ENCODE measurements at places on chromosomes 7 and 10.

DNA sequence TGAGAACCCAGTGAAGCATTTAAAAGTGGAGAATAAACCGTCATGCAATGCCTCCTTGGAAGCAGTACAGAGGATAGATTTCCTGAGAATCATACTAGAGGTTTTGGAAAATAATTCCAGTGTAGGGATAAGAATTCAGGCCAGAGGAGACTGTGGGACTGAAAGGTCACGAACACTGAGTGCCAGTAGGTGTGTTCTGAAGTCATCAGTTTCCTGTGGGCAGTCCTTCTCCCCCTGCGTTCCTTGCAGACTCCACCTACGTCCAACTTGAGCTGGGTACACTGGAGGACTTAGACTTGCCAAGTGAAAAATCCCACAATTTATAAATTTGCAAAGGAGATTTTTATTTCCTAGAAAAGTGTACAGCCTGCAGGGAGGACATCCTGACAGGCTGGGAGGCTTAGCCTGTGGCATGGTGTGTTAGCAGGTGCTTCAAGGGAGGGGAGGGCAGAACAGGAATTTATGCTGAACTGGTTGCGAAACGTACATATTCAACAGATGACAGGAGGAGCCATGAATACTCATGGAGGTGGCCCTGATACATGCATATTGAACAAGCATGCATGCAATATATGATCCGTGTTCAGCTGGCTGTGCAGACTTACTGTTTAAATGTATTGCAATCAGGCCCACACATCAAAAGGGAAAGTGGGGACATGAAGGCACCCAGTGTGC, 72.9 kb upstream of the POM121L12 start:
- no peak for DNase-seq

DNA sequence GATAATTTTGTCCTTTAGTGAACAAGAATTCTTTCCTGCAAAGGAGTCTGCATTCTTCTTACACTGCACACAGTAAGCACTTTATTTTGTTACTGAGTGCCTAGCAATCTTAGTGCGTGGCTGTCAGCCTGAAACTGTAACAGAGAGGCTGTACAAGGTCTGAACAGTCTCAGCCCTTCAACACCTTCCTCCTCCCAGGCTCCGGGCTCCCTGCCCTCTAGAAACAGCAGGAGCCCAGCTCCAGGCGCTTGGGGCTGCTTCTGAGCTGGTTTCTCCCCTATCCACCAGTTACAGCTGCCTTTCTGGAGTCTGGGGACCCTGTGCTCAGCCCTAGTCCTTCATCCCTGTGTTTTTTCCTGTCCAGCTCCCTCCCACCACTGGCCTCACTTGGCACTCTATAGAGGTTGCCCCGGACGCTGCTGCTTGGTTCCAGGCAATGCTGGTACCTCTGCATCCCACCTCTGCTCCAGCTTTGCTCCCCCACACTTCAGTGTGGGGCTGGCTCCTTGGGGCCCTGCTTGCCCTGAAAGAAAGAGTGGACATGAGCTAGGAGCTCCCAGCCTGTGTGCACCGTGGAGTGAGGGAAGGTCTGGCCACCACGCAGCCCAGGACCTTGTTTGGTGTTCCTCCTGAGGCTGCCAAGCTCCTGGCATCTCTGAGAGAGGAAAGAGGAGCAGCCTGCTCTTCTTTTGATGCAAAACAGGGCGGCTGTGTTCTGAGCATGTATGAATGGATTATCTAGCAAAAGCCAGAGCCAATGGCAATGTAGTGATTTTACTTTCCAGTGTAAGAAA, 251.2 kb upstream of the GRB10 start:
- DNase-seq: no peak

DNA sequence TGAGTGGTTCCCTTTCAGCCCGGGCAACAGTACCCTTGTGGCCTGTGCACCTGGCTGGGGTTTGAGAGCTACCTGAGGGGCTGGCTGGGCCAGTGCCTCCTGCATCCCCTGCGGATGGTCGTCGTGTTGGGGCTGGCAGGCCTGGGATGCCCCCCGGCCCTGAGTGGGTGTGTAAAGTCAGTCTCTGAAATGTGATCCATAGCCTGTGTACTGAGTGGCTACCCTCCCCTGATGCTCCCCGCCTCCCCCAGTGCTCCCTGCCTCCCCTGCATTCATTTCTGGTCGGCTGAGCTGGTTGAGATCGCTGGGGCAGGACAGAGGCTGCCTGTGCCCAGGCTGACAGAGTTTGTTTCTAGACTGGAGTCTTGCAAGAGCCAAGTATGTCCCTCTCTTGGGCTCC, 9.3 kb downstream of the ZNF316 start:
- no peak for DNase-seq

DNA sequence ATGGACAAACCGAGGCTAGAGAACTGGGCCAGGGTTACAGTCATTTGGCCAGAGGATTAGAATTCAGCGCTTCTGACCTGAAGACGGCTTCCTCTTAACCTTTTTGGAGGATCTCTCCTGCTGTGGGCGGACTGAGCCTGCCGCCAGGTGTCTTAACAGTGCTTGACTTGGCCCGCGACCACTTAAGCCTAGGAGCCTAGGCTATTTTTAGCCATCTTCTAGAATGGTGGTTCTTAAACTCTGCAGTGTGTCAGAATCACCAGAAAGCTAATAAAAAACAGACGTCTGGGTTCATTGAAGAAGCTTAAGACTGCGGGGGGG, 722 bp downstream of the MDH2 start:
- no peak for DNase-seq

- no peak for DNase-seq
These were observed 59.1 kb downstream of the NRF1 start for GRCh38 chr7:129670656-129671055.

- no peak for DNase-seq
These were observed 256.4 kb downstream of the KIAA1217 start for GRCh38 chr10:24465124-24465874.

DNA sequence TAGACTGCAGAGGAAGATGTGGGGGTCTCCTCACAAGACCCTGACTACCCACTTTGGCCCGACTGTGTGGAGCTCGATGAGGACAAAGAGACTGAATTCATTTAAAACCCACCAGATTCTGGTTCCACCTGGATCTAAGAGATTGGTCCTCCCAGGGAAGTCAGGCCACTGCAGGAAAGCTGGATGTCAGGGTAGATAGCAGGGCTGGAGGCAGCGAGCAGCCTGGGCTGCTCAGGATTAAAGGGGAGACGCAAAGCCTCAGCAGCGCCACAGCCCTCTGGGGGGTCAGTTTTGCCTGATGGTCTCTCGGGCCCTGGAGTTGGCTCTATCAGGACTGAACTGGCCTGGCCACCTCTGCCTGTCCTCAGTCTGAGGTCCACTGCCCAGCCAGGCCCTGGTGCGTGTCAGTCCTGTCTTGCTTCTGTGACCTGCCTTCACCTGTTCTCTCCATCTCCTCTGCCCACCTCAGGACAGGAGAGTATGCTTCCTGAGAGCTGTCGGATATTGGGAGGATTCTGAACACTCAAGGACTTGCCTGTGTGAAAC, 12.2 kb upstream of the KLRG2 start:
- DNase-seq: no peak

GRCh38 chr7:15556339-15557105, 5.3 kb downstream of the AGMO start:
- DNase-seq: no peak

DNA sequence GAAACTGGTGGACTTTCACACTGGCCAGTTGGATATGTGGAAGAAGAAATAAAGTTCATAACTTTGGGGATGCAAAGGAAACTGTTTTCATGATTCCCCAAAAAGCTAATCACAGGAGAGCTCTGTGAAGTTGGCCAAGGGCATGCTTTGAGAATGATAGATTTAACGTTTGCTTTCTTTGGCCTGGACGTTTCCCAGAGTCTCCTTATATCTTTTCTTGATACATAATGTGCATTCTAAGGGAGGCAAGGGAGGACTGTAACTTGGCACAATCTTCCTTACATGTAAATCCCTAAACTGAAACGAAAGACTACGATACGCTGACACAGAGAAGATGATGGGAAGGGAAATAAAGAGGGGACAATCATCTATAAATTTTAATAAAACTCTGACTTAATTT, 176.5 kb upstream of the INHBA start:
- no peak for DNase-seq

GRCh38 chr7:24827027-24827426, 69.8 kb upstream of the GSDME start:
- DNase-seq: no peak

DNA sequence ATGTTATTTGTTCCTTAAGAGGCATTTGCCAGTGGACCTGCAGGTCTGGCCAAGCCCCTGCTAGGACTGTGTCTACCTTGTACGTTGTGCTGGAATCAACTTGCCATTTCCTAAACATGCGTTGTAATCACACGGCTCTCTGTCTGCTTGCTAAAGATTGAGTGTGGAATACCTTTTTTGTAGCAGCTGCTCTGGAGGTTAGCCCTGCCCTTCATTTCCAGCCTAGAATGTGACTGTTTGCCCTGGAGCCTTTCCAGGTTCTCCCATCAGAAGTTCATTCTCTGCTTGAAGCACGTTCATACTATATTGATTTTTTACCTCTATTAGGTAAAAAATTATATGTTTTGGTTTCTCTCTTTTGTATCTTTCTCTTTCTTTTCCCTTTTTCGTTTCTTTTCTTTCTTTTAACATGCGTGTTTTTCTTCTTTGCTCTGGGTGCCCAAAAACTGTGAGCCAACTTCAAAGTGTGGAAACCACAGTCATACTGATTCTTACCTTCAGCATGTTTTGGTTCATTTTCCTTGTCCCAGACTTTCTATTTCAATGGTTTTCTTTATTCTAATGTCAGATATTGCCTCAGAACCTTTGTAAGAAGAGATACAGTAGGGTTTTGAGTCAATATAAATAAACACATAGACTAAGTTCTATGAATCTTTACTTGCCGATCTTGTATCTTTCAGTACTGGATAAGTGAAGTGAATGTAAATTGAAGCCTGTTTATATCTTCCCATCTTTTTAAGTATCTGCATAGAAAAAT, 111.9 kb upstream of the RPA3 start:
- DNase-seq: no peak

DNA sequence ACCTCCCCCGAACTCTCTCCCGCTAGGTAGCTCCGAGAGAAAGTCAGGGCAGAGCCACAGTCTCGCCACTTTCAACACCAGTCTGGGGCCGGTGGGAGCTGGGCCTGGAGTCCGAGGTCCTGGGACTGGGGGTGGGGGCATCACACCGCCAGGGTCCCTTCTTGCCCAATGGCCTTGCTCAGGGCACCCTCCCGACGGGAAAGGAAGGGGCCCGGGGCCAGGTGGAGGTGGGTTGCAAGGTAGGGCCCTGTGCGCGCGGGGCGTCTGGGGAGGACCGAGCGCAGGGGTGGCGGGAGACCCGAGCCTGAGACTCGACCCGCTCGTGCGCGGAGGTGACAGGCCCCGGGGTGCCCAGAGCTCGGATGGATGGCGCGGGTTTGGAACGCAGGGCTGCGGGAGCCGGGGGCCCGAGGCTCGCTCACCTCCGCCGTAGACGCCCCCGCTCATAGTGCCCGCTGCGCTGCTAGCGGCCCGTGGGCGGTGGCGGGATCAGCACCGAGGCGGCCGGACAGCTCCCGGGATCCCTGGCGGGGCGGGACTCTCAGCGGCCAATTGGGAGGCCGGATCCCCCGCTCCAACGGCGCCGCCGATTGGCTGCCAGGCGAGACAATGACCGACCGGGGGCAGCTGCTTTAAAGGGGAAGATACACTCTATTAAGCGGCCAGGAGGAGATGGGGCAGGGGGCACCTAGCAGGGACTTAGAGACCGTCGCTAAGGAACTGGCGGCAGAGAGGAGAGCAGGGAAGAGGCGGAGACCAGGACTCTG, at the start of gene ACTL6B:
TSS of gene ACTL6B (minus strand) at position 541 of the 767 bp plus-strand sequence. CDS start at position 447, 94 bp downstream.
- DNase-seq: no peak

DNA sequence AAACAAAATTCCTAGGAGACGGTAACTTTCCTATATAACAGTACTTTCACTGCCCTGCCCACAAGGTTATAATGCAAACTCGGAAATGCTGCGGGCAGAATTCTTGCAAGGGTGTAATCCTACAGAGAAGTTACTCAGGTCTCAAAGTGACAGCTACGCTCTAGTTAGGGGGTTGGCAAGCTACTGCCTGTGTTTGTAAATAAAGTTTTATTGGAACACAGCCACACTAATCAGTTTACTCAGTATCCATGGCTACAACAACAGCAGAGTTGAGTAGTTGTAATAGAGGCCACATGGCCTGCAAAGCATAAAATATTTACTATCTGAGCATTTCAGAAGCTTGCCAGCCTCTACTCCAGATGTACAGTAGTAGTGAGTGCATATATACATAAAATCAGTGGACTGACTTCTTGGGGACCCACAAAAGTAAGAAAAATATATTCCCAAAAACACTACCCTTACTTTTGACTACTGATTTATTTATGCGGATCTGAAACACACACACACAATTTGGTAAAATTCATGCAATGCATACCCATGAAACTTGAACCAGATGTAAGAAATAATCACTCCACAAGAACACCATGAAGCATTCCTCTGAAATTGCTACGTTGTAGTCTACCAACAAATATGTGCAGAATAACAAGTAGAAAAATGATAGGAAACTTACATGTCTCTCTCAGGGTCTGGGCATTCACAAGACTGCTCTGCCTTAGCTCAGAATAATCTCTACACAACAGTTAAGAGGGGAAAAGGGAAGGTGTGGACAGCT, 53.0 kb downstream of the SMURF1 start:
- no peak for DNase-seq

GRCh38 chr7:30842542-30843451, 68.9 kb upstream of the AQP1 start:
- DNase-seq: no peak

- DNase-seq: no peak
These were observed 5.0 kb downstream of the TCF7L2 start for GRCh38 chr10:112954974-112955581.

DNA sequence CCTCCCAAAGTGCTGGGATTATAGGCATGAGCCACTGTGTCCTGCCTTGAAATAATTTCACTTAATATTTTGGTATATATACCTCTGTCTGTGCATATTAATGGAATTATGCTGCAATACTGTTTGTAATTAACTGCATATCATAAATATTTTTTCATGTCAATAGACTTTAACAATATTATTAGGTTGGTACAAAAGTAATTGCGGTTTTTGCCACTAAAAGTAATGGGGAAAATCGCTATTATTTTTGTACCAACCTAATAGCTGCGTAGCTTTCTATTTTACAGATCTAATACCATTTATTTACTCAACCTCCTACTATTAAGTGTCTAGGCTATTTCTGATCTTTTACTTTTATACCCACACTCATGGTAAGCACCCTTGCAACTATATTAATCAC, 3.9 kb upstream of the PDE6C start:
- no peak for DNase-seq

GRCh38 chr7:112965506-112965905, 121.1 kb downstream of the GPR85 start:
- no peak for DNase-seq

GRCh38 chr10:96369890-96370583, 11.2 kb upstream of the OPALIN start:
- no peak for DNase-seq

GRCh38 chr7:44711528-44711927, 37.1 kb upstream of the ZMIZ2 start:
- DNase-seq: no peak

GRCh38 chr10:61961278-61961677, 59.8 kb downstream of the ARID5B start:
- peak; percentile 8 for DNase-seq

GRCh38 chr7:43530553-43531410, 52.1 kb upstream of the STK17A start:
- DNase-seq: no peak

- no peak for DNase-seq
These were observed 754.7 kb downstream of the GRID1 start for GRCh38 chr10:85611746-85612377.

- no peak for DNase-seq
These were observed 1.0 kb downstream of the GPR146 start for GRCh38 chr7:1045069-1046063.

- DNase-seq: no peak
These were observed 6.4 kb upstream of the NDST2 start for GRCh38 chr10:73817826-73818225.
